Natural killer cell treated with Interleukin-12 subunit alpha and Interleukin-12 subunit beta and Interleukin-15 and Interleukin-18, amount 100 ng/mL, for 72 hours (primary cell): ENCODE measurements at places on chromosomes 2 and 18. TPM values are rescaled to one million over a fixed set of nuclear protein-coding genes. Genes with fewer than 3 reads are reported as not detected.

Gene EMILIN2
- 49.1 TPM for total RNA-seq

DNA sequence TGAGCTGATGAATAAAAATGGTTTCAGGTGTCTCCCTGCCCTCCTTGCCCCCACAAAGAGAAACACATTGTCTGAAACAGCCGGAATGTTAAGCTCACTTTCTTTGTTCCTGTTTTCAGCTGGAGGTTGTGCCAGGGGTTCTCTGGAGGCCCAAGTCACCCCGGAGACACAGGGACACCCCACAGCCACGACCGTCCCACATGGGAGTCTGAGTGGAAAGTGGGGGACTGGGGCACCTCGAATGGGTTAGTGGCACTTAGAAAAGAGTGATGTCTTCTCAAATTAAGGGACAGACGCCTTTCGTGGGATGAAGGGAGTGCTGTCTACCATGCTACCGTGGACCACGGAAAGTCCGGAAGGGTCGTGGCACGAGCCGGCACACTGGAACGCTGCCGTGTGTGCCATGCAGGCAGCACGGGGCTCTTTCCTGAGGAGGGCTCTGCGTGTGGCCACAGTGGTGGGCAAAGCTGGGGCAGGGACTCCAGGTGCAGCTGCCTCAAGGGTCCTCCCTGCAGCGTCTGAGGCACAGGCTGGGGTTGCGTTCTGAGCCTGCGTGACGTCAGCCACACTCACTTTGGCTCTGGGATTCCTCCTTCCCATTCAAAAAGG lies 39.4 kb upstream of the CTDP1 start:
- no peak for DNase-seq

DNA sequence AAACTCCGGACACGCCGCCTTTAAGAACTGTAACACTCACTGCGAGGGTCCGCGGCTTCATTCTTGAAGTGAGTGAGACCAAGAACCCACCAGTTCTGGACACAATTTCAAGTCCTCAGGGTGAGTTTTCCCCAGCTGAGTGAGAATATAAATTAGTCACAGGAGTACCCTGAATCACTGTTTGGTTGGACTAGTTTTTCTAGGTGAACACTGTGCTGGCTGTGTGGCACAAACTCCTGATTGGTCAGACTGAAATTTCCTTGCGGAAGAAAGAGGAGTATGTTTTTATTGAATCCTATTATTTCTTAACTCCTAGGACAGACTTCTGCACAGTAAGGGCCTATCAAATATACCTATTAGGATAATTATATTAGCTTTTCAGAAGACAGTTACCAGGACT lies 288.1 kb upstream of the UBE2E3 start:
- no peak for DNase-seq

- DNase-seq, result no peak
These were observed 249.4 kb downstream of the HDAC4 start for GRCh38 chr2:239151201-239152131.

- no peak for DNase-seq
These were observed 114.5 kb downstream of the RNF144A start for GRCh38 chr2:7031547-7032245.

DNA sequence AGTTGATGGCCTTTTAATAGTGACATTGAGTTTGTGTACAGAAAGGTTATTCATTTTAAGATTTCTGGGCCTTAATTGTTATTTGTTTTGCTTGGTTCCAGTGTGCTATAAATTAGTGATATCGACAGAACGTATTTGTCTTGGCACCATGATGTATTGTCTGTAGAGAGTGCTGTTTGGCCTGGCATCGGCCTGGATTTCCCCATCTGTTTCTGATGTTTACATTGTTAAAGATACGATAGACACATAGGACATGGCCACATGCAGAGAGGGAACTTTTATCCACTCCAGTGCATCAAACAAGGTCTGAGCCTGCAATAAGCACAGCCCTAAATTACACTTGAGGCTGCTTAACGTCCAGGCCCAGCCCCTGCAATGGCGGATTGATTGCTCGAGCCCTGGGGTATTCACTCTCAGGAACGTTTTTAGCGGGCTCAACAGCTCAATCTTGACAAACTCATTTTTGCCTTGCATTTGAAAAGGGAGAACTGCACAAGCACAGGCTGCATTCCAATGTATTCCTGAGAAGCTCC lies 144.7 kb downstream of the SLC4A3 start:
- DNase-seq, result no peak

DNA sequence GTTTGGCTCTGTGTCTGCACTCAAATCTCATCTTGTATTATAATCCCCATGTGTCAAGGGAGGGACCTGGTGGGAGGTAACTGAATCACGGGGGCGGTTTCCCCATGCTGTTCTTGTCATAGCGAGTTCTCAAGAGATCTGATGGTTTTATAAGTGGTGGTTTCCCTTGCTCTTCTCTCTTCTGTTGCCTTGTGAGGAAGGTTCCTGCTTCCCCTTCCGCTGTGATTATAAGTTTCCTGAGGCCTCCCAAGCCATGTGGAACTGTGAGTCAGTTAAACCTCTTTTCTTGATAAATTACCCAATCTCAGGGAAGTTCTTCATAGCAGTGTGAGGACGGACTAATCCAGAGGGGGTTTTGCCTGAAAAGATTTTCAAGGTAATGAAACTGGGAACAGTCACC lies 245.4 kb downstream of the GALR1 start:
- no peak for DNase-seq
